ENCODE measurements at places on chromosomes 16 and 17.
A peak's percentile ranks its signal among the peaks of the same experiment; 100 is the strongest.

DNA sequence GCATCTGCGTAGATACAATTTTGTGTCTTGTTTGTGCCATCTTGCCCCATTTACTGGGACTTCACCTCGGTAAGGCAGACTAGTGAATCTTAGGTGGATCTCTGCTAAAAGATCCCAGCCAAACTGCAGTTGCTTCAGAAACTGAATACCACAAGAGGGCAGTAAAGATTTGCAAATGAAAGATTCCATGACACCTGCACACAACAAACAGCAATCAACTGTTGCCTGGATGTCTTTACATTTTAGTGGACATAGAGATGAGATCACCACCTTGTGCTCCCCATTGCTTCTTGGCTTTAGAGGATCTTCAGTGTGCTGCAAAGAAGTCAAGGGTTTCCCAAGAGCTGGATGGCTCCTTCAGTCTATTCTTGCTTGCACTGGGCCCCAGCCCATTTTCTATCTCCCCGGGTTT is 119.2 kb upstream of the CACNG5 start:
- DNase-seq, result peak; percentile 70

DNA sequence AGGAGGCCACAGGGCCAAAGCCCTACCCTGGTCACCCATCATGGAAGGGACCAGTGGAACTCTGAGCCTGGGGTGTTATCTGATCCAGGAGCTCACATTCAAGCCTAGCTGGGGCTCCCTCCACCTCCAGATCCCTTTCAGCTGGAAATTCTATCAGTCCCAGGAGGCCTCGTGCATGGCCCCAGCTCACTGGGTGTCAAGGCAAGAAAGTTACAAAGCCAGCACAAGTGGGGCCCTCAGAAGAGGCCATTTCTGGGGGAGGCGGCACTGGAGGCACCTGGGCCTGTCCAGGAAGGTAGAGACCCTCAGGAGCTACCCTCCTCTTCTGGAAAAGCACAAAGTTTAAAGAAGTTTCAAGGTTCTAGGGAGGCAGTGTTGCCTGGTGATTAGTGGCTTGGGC is 4.8 kb downstream of the CA7 start:
- DNase-seq, result no peak

GRCh38 chr16:88014252-88014781 is 63.1 kb downstream of the BANP start:
- DNase-seq, result no peak

- no peak for DNase-seq
These were observed 9.2 kb downstream of the TAF1C start for GRCh38 chr16:84177741-84178073.

DNA sequence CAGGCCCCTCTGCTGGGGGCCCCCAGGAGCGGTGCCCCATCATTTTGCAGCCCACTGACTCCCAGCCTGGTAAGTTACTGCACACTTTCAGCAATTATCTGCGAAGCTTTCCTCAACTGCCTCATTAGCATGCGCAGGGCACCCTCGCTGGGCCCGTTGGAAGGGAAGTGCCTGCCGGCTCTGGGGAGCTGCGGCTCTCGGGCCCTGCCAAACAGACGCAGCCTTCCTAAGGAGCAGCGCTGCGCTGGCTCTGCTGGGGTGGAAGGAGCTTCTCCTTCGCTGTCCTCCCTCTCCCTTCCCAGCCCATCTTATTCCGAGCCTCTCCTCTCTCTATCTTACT is 71.0 kb downstream of the RBBP6 start:
- DNase-seq, result no peak

DNA sequence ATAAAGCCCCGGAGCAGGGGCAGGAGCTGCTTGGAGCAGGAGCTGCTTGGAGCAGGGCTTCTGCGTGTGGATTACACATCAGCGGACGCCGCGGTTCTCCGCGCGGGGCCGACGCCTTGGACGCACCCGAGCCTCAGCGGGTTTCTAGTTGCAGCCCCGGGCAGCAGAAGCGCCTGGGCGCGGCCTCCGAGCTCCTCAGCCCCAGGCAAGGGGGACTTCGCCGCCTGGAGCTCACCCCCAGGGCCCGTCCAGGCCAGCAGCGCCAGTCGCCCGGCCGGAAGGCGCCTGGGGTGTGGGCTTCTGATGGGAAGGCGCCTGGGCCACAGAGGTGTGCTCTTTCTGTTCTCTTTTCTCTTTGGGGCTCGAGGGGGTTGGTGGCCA is 6.3 kb downstream of the FOXF1 start:
- DNase-seq, result no peak

DNA sequence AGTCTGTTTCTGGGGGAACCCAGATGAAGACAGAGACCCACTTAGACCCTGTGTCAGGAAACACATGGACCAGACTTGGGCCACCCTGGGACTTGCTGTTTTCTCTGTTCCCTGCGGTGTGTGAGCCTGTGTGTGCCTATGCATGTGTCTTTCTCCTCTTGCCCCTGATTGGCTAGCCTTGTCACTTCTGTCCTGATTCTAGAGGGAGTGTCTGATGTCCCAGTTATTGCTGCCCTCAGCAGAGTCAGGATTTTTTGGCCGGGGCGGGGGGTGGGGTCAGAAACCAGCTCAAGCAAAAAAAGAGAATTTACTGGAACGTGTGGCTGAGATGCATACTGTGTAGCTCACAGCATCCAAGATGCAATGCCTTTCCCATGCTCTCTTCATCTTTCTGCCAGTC is 30.5 kb downstream of the PLCG2 start:
- DNase-seq, result no peak

- DNase-seq, result peak; percentile 57
These were observed 3.0 kb upstream of the DLX3 start for GRCh38 chr17:49997773-49998703.

DNA sequence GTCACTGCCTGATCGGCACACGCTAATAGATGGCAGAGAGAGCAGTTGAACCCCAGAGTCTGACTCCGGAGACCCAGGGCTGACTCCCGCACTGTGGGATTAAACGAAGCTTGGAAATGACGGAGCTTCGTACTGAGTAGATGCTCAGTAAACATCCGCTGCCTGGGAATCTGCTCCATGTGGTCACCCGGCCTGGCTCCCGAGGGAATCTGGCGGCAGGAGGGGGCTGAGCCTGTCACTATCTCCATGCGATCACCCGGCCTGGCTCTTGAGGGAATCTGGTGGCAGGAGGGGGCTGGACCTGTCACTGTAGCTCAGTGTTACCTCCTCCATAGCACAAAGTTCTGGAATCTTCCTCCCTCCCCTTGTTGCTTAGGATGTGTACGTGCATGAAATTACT is 139.7 kb upstream of the CIBAR2 start:
- no peak for DNase-seq

DNA sequence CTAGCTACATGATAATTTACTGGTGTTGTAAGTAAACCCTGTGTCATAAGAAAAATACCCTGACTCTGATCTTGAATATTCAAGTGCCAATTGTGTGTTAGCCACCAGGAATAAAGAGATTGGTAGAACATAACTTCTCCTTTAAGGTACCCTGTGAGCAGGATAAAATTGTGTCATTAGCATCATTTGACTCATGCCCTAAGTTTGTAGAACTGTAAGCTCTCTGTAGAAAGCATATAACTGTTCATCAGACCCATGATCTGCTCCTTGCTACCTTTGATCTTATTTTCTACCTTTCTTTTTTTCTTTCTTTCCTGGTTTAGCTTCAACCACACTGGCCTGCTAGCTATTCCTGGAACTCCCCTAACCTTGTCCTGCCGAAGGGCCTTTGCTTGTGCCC is 35.8 kb downstream of the PTRH2 start:
- no peak for DNase-seq

GRCh38 chr17:36923814-36924221 is 13.5 kb upstream of the LHX1 start:
- no peak for DNase-seq

DNA sequence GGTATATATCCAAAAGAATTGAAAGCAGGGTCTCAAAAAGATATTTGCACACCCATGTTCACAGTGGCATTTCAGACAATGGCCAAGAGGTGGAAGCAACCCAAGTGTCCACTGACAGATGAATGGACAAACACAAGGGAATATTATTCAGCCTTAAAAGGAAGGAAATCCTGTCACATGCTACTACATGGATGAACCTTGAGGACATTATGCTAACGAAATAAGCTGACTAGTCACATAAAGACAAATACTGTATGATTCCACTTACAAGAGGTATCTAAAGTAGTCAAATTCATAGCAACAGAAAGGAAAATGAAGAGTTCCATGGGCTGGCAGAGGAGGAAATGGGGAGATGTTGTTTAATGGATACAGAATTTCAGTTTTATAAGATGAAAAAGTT is 41.4 kb downstream of the TEX2 start:
- no peak for DNase-seq

GRCh38 chr16:11901091-11901490 is 14.7 kb downstream of the GSPT1 start:
- DNase-seq, result no peak

GRCh38 chr17:42281571-42282096 is 5.4 kb upstream of the STAT5B start:
- DNase-seq, result peak; percentile 72

- DNase-seq, result no peak
These were observed 47.4 kb downstream of the CYB561 start for GRCh38 chr17:63398680-63399079.

DNA sequence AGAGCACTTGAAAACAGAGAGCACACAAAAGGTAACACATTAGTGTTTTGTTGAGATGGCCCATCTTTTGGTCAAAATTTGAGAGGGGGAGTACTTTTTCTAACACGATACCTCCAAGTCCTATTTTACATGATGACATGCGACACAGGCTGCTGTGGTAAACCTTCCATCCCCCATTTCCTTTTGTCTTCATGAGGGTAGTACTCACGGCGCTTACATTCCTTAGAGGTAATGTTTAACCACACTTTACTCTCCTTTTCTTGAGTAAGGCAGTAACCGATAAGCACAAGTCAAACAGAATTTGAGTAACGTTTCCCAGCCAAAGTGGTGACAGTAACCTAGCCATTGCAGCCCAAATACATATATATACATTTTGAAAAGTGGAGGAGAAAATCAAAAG is 35.8 kb upstream of the PITPNM3 start:
- DNase-seq, result no peak

GRCh38 chr17:52606098-52606497 is 447.6 kb upstream of the CA10 start:
- DNase-seq, result no peak

- no peak for DNase-seq
These were observed 77.9 kb downstream of the SYCE1L start for GRCh38 chr16:77277141-77277540.

DNA sequence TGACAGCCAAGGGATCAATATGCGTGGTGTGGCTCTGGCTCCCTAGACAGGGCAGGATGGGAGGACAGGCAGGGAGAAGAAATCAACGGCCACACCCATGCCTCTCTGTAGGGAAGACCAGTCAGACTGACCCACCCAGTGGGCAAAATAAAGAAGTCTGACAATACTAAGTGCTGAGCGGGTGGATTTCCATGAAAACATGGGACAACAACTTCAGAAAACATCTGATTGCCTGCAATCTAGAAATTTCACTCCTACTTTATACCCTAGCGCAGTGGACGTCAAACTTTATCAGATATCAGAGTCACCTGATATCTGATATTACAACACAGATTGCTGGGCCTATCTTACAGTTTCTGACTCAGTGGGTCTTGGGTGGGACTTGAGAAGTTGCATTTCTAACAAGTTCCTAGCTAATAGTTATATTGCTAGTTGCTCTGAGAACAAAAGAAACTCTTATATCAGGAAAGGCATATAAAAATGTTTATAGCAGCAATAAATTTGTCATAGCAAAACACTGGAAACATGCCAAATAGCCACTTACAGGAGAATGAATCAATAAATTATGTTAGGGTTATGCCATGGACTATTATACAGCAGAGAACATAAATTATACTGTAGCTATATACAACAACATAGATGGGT is 38.4 kb downstream of the C17orf67 start:
- DNase-seq, result no peak

DNA sequence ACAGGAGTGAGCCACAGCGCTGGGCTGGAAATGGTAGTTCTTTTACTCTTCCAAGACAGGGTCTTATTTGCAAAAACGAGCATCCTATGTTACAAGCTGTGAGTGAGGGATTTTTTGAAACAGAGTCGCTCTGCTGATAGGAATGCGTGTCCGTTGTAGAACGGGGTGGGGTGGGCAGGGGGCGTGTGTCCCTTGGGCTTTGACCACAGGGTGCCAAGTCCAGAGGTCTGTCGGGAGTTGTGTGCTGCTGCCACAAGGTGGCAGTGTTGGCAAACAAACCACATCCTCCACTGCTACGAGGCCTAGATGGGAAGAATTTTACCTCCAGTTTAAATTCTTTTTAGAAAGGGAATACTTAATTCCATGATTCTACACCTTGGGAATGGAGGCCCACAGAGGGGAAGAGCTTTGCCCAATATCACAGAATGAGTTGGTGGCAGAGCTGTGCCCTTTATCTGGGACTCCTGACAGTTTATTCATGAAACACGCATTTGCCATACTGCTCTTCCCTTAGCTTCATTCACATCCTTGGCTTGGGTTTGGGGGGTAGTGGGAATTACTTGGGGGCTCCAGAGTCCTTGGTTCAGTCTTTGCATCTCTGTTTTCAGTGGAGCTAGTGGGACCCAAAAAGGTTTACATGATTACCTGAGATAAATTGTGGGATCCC is 30.6 kb upstream of the ETV4 start:
- no peak for DNase-seq

GRCh38 chr16:35365675-35366074 is 1906.3 kb downstream of the TP53TG3F start:
- no peak for DNase-seq

- DNase-seq, result no peak
These were observed 5.8 kb downstream of the PMFBP1 start for GRCh38 chr16:72166151-72166550.

- no peak for DNase-seq
These were observed 27.7 kb upstream of the ERCC4 start for GRCh38 chr16:13892301-13892700.

DNA sequence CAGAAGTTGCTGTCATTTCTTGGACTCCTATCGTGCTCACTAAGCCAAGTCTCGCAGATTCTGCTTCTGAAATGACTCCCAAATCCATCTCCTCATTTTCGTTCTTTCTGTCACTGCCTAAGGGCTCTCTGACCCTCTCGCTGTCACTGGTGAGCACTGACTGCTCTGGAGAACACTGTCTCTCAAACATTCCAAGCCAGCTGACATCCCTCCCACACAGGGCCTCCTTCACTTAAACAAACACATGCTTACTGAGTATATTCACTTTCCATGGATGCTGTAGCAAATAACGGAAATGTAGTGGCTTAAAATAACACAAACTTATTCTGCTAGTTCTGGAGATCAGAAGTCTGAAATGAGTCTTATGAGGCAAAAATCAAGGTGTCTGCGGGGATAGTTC is 18.8 kb downstream of the CACNG1 start:
- DNase-seq, result no peak

DNA sequence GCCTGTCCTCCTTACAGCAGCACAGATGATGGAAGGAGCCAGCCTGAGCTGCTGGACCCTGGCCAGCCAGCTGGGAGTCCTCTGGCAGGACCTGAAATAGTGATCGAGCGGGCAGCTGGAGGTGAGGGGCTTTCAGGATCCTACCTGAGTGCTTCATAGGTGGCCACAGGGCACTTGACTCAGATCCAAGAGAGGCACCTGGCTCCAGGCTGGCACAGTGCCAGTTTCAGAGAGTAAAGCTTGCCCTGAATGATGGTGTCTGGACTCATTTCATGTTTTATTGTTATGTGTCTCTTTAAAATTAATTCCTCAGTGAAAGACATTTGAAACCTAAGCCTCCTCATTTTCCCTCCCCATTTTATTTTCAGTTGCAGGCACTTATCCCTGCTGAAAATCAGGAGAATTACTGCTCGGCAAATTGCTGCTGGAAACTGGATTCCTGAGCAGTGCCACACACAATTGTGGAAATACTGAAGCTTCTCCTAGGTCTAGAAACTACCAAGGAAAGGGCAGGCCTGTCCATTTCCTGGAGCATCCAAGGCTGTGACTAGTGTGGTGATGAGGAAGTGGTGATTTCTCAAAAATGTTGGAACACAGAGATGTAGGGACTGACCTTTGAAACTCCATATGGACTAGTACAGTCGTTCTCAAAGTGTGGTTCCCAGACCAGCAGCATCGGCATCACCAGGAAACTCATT is 16.1 kb upstream of the ADAMTS18 start:
- DNase-seq, result peak; percentile 82

Data from NCI-H1417 treated with DMSO at 0.1 percent for 48 hours (cell line).